ENCODE measurements at places on chromosomes 2 and 18. TPM values are rescaled to one million over a fixed set of nuclear protein-coding genes. Genes with fewer than 3 reads are reported as not detected.

FBLN7 gene
- total RNA-seq, result 9.4 TPM

TIMM21 gene
- total RNA-seq, result 79.0 TPM

TMEFF2 gene
- total RNA-seq, result not detected

CLEC4F gene
- total RNA-seq, result not detected

HTRA2 gene
- total RNA-seq, result 56.8 TPM

VWA3B gene
- not detected for total RNA-seq

LDLRAD4 gene
- 27.5 TPM for total RNA-seq

LYG1 gene
- 0.37 TPM for total RNA-seq

- DNase-seq, result peak; percentile 75
Measured at GRCh38 chr2:230924470-230925341, at the start of gene GPR55. TSS of gene GPR55 (minus strand) at chr2:230925242. CDS start at chr2:230910962, 14,280 bp downstream.

DNA sequence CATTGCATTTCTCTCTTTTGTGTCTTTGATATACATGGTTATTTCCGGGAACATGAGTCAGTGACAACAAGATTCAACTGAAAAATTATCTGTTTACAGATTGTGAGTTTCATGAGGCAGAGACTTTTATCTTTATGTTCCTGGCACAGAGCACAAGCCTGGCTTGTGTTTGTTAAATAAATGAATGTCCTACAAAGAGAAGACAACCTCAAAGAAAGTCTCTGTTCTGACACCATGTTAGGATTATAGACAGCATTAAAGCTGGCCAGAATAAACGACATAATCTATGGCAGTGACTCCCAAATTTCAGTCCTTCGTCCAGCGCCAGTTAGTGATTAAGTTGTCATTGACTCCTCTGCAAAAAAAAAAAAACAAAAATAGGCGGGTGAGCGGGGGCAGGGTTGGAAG lies 97.4 kb upstream of the DNAJC10 start:
- DNase-seq, result no peak

GRCh38 chr2:197426723-197427603 lies 7.9 kb downstream of the SF3B1 start:
- no peak for DNase-seq

GRCh38 chr2:239223310-239224198 lies 177.3 kb downstream of the HDAC4 start:
- DNase-seq, result no peak

DNA sequence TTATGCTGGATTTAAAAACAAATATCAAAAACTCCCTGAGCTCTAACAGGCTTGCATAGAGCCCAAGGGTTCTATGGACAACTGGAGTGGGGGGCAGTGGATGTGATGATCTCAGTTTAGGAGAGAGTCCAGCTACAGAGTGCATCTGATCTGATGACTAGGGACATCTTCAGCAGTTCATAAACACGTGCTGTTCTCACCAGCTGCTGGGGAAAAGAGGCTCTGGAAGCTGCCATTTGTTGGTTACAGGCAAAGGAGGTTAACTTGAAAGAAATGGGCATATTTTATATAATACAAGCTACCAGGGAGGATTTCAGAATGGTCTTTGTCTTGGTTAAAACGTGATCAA lies 36.0 kb upstream of the ZNF396 start:
- no peak for DNase-seq

GRCh38 chr2:54680397-54681041 lies 42.9 kb upstream of the EML6 start:
- peak; percentile 46 for DNase-seq

GRCh38 chr2:141888987-141889555 lies 241.7 kb downstream of the LRP1B start:
- DNase-seq, result no peak

DNA sequence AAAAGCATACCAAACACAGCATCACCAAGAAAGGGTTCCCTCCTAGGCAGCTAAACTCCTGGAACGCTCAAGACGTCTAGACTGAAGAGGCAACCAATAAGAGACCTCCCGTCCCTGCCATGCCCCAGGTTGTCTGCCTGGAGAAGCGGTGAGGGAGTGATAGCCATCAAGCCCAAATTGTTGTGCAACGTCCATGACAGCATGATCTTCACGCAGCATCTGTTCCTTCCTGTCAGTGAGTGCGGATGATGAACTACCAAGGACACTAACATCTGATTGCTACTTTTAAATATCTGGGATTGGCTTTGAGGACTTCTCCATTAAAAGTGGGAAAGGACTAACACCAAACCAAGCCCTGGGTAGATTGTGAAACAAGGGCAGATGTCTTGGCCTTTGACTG lies 149.7 kb downstream of the TXNL1 start:
- DNase-seq, result no peak

- no peak for DNase-seq
Measured at GRCh38 chr2:73295751-73296400, 2.5 kb upstream of the EGR4 start.

GRCh38 chr2:150030436-150031190 lies 443.0 kb upstream of the MMADHC start:
- no peak for DNase-seq

- no peak for DNase-seq
Measured at GRCh38 chr18:26763446-26764110, 101.9 kb downstream of the AQP4 start.

- no peak for DNase-seq
Measured at GRCh38 chr2:186590350-186590758, 498 bp downstream of the ITGAV start.

- peak; percentile 50 for DNase-seq
Measured at GRCh38 chr2:222861411-222862105, 722 bp downstream of the ACSL3 start.

DNA sequence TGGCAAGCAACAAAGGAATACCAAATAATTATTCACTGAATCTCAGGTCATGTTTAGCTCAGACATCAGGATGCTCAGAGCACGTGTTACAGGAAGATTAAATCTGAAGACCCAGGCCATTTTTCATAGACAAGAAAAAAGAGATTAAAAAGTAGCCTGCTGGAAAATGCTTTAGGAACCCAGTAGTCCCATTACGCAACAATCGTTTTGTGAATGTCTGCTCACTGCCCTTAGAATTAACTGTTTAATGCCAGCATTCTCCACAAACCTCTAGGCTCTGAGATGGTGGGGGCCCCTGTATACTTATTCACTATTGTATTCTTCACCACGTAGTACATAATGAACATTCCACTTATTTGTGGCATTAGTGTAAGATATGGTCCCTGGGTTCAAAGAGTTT lies 154.6 kb upstream of the NYAP2 start:
- no peak for DNase-seq
